ENCODE measurements at places on chromosomes 13 and 19. TPM values are rescaled to one million over a fixed set of nuclear protein-coding genes. Genes with fewer than 3 reads are reported as not detected.

Gene ZNF787
- total RNA-seq = 8.9 TPM

Gene CEBPA
- 6.4 TPM for total RNA-seq

GRCh38 chr13:105608104-105608503 lies 927.4 kb downstream of the EFNB2 start:
- no peaks in the 10 kb centered on the region for H3K36me3 ChIP-seq
- H3K4me1 ChIP-seq = no peaks in the 10 kb centered on the region
- H3K27me3 ChIP-seq = no peaks in the 10 kb centered on the region
- H3K4me3 ChIP-seq = no peak overlapping the region
- no peak overlapping the region for H3K27ac ChIP-seq

DNA sequence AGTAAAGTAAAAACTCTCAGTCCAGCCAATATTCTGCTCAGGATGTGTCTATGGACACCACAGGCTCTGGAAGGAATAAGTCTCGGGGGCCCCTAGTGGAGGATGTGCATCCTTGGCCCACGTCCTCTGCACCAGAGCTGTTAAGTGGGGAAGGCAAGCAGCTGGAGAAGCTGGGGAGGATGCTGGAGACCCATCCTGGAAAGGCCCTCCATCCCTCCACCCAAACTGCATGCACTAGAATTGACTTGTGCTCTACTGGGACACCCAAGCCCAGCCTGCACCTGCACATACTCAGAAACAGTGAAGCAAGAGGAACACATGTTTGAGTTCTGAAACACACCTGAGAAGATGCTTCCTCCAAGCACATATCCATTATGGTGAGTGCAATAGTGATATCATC lies 307.8 kb downstream of the TSHZ3 start:
- H3K36me3 ChIP-seq = no peaks in the 10 kb centered on the region
- H3K27me3 ChIP-seq = no peaks in the 10 kb centered on the region
- H3K4me3 ChIP-seq = no peak overlapping the region
- no peak for DNase-seq

- H3K27ac ChIP-seq = no peak overlapping the region
- DNase-seq = no peak
- H3K36me3 ChIP-seq = no peaks in the 10 kb centered on the region
- no peaks in the 10 kb centered on the region for H3K4me1 ChIP-seq
- H3K27me3 ChIP-seq = no peaks in the 10 kb centered on the region
Measured at GRCh38 chr13:39954476-39954875, 299.0 kb downstream of the COG6 start.

- H3K36me3 ChIP-seq = no peaks in the 10 kb centered on the region
- no peaks in the 10 kb centered on the region for H3K27me3 ChIP-seq
- H3K27ac ChIP-seq = no peak overlapping the region
- DNase-seq = no peak
Measured at GRCh38 chr13:98324105-98324504, 147.0 kb upstream of the RNF113B start.

- no peak overlapping the region for H3K27ac ChIP-seq
- no peaks in the 10 kb centered on the region for H3K27me3 ChIP-seq
- DNase-seq = peak; percentile 15
- H3K4me3 ChIP-seq = no peak overlapping the region
Measured at GRCh38 chr13:71067165-71067815, 799.7 kb downstream of the DACH1 start.
